ENCODE measurements at places on chromosomes 4 and X.

- DNase-seq, result no peak
Observed at GRCh38 chr4:5921101-5921980, 28.5 kb upstream of the CRMP1 start.

- no peak for DNase-seq
Observed at GRCh38 chrX:28016823-28017222, 35.6 kb upstream of the DCAF8L1 start.

DNA sequence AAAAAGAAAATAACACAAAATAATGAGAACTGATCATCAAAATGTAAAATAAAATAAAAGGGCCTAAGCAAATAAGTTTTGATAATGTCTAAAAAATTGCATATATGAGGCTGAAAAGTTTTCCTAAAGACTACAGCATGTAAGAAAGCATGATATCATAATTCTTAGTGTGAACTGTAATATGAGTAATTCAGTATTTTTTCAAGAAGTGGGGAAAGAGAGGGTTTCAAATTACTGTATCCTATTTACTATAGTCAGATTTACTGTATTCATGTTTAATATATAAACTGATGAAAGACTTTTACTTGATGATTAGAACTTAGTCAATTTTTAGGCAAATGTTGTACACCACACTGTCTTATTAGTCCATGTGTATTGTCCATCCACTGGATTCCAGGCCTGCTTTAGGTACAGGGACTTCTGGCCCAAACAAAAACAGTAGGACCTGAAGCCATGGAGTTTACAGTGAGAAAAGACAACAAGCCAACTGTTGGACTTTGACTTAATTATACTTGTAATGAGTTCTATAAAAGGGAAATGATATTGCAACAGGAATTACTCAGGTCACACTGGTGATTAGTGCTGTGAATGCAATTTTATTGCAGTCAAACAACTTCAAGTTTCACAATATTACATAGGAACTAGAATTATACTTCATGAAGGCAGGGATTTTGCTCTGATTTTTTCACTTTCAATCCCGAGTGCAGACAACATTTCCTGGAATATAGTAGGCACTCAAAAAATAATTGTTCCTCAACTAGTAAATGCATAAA lies 517.7 kb upstream of the GALNT7 start:
- DNase-seq, result no peak

GRCh38 chr4:61079427-61079826 lies 120.7 kb upstream of the ADGRL3 start:
- DNase-seq, result no peak

- no peak for DNase-seq
Observed at GRCh38 chr4:148735432-148736155, 293.4 kb upstream of the NR3C2 start.

DNA sequence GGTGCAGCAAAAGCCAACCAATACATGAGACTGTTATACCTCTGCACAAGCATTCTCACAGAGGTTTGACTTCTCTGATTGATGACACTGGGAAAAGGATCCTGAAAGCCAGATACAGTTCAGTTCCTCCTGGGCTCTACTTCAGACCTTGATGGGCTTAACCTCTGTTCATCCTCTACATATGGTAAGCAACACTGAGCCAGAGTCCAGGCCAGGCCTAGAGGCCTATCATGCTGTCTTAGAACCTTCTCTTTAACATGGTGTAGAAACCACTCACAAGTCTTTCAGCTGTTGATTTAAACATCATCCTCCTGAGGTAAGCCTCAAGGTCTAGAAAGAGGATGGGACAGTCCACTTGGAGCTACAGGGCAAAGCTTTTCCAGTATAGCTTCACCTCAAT lies 9.2 kb downstream of the MAD2L1 start:
- no peak for DNase-seq

GRCh38 chrX:106220177-106220576 lies 52.1 kb downstream of the PWWP3B start:
- no peak for DNase-seq

Data from activated CD8-positive, alpha-beta memory T cell treated with anti-CD3 and anti-CD28 coated beads for 24 hours (primary cell).